Right renal cortex interstitium (tissue), 3 donors: ENCODE measurements at places on chromosomes 2 and 18. TPM values are rescaled to one million over a fixed set of nuclear protein-coding genes. Genes with fewer than 3 reads are reported as not detected.
A peak's percentile ranks its signal among the peaks of the same experiment; 100 is the strongest.

GRCh38 chr2:5145801-5146200 is 546.4 kb upstream of the SOX11 start:
- no peak for DNase-seq

DNA sequence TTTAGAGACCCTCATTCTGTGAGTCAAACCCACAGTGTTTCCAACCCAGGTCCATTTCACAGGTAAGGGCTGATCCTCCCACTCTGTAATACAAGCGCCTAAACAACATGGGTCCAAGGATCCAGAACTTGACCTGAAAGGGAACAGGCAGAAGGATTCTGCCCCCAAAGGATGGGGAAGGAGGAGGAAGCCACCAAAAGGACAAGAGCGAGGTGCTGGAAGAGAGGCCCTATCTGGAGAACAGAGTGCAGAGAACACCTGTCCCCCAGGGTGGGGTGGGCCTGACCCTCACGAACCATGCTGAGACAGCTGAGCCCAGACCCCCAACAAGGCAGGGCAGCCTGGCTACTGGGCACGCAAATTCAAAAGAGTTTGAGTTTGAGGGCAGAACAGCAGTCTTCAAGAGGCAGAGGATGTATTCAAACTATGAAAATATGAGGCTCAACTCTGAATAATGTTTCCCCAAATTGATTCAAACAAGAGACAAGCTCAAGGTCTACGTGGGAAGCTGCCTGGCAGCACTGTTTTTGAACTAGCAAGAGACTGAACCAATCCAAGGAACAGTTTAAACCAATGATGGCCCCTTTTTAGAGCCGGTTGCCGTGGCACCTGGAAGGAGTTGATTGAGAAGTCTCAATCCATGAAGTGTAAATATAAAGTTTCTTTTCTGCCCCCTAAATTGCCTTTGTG is 212.7 kb downstream of the ALPK2 start:
- DNase-seq = no peak

Gene TXNDC2
- 0.08 TPM for polyA plus RNA-seq

Gene DPYSL5
- polyA plus RNA-seq = 5.0 TPM

DNA sequence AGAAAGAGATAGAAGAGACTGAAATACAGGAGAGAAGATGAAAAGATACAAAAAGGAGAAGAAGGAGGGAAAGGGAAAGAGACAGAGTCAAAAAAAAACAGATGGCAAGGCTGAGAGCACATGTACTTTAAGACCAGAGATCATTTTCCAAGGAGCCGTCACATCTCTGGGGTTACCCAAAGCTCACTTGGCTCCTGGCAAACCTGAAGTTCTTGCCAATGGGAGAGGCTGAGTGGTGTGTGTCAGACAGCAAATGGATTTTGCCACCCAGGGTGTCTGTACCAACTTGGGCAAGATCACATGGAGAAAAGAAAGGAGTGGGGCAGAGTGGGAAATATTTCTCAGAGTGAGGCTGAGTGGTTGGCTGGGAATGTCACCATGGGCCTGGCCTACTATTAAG is 219.3 kb upstream of the TNP1 start:
- DNase-seq = no peak

DNA sequence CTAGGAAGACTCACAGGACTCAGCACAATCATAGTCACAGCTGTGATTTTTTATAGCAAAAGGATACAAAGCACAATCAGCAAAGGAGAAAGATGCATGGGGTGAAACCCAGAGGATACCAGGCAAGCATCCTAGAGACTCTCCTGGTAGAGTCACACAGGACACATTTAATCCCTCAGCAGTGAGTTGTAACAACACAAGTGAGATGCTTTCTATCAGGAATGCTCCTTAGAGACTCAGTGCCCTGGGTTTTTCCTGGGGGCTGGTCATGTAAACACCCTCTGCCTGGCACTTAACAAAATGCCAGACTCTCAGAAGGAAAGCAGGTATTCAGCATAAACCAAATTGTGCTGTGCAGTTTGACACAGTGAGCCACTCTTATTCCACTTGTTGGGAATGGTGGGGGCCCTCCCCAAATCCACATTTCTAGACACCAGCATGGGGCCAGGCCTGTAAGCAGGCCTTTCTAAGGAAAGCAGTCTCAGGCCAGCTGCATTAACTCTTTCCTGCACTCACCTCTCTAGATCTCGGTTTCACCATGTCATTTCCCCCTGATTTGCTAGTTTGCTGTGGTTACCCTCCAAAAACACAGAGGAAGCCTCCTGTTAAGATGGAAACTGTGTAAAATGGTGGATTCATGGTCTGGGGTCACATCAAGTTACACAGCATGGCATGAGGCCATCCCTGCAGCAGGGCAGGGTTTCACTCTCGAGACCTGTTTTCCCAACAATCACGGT is 16.9 kb upstream of the RNU4ATAC start:
- DNase-seq = no peak

Gene SPDYA
- polyA plus RNA-seq = 1.7 TPM

DNA sequence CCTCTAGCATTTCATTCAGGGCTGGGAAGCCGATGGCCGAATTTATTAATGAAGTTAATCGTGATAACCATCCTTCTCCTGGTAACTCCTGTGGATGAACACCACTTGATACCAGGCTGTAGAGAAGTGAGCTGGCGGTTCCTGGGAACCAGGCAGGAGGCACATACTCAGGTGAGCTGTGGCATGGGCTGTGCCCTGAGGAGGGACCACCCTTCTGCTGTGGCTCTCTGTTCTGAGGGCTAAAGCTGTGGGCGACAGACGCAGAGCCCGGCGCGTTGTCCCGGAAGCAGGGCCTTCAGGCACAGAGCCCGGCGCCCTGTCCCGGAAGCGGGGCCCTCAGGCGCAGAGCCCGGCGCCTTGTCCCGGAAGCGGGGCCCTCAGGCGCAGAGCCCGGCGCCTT is 462.3 kb upstream of the SALL3 start:
- DNase-seq = no peak

GRCh38 chr18:73785300-73785699 is 362.3 kb downstream of the FBXO15 start:
- no peak for DNase-seq

Gene NT5C1B
- polyA plus RNA-seq = 0.61 TPM

Gene C1QL2
- not detected for polyA plus RNA-seq

DNA sequence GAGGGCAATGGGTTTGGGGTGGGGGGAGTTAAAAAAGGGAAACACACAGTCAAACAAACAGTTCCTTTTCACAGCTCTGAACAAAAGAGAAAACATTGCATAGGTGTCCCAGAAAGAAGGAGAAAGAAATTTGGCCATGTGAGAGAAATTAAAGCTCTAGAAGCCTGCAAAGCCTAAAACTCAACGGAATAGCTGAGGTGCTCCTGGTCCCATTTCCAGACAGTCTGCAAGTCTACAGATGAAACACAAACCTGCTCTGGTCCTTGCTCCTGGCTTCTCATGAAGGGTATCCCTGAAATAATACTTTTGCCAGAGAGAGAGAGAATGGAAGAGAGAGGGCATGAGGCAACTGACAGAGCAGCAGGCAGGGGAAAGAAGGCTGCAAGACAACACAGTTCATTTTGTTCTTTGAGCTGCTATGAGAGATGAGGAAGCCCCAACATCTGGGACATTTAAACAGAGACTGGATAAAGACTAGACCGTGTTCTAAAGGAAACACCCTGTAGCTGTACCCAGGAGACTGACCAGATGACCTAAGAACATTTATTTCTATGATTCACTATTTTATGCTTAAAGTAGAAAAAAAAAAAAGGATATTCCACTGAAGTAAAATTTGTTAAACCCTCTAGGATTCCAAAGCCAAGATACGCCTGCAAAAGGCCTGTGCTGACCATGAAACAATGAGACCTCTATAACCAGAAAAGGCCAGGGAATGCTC is 57.3 kb upstream of the CYP26B1 start:
- DNase-seq = no peak

- DNase-seq = no peak
Observed at GRCh38 chr2:152846697-152847470, 128.5 kb downstream of the ARL6IP6 start.

Gene RFTN2
- 19.2 TPM for polyA plus RNA-seq

Gene LOXHD1
- 0.72 TPM for polyA plus RNA-seq

DNA sequence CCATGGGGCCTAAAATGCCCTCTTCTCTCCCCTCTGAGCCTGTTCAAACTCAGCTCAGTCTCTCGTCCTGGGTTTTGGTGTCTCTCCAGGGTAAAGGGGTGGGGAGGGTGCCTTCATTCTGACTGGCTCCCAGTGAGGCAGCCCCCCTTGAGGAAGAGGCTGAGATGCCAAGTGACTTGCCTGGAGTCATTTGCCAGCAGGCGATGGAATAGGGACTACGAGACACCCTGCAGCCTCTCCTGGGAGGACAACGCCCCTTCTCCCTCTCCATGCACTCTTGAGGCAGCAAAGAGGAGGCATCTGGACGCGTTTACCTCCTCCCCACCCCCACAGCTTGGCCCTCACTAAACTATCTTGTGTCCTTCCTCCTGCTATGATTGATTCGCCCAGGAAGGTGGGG is 760 bp upstream of the STON1 start:
- no peak for DNase-seq

Gene VIL1
- polyA plus RNA-seq = 26.9 TPM

GRCh38 chr2:159455330-159455918 is 160.9 kb downstream of the BAZ2B start:
- no peak for DNase-seq

GRCh38 chr2:8543383-8544170 is 138.3 kb upstream of the ID2 start:
- no peak for DNase-seq

- DNase-seq = no peak
Observed at GRCh38 chr2:41087946-41088345, 636.1 kb upstream of the SLC8A1 start.

DNA sequence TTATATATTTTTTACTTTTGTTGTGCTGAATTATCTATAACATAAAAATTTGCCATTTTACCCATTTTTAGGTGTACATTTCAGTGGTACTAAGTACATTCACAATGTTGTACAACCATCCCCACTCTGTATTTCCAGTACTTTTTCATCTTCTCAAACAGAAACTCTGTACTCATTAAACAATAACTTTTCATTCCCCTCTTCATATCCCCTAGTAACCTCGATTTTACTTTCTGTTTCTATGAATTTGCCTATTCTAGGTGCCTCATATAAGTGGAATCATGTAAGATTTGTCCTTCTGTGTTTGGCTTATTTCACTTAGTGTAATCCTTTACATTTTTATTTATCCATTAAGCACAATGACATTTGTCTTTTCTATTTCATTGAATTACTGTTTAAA is 51.3 kb downstream of the GTF2A1L start:
- no peak for DNase-seq

DNA sequence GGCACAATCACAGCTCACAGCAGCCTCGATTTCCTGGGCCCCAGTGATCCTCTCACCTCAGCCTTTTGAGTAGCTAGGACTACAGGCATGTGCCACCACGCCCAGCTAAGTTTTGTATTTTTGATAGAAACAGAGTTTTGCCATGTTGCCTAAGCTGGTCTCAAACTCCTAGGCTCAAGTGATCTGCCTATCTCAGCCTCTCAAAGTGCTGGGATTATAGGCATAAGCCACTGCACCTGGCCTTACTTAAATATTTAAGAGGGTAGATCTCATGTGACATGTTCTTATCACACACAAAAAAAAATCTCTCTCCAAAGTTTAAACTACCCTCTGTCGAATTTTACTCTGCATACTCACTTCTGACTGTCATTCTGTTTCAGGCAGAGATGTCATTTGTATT is 75.4 kb upstream of the CHRNA1 start:
- no peak for DNase-seq

GRCh38 chr2:121974897-121975661 is 219.6 kb downstream of the TSN start:
- DNase-seq = peak; percentile 81

DNA sequence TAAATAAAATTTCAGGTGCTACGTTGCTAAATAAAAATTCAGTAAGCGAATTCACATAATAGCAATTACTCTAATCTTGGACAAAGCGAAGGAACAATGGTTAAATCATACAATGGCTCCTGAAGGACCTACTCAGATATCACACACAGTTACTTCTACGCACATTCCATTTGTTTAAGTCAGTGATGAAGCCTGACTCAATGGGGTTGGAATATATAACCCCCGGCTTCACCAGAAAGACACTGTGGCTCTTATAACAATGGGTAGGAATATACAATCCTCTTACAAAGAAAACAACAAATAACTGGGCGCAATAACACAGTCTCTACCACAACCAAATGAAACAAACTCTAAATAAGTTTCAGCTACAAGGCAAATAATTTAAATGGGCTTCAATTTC is 349.5 kb downstream of the IRS1 start:
- DNase-seq = no peak

DNA sequence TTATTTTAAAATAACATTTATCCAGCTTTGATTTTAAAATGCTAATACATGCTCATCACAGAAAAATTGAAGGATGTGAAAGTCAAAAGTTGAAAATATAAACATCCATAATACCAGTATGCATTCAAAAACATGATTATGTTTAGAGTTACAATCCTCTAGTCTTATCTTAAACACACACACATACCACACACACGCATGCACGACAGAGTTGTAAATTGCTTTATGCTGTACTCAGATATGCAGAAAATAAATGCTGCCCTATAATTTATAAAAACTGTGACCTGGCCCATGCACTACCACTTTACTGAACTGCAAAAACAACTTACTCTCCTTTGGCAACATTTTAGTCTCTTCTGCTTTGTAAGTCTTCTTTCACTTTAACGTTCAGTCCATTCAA is 793.0 kb upstream of the FANCL start:
- DNase-seq = no peak

DNA sequence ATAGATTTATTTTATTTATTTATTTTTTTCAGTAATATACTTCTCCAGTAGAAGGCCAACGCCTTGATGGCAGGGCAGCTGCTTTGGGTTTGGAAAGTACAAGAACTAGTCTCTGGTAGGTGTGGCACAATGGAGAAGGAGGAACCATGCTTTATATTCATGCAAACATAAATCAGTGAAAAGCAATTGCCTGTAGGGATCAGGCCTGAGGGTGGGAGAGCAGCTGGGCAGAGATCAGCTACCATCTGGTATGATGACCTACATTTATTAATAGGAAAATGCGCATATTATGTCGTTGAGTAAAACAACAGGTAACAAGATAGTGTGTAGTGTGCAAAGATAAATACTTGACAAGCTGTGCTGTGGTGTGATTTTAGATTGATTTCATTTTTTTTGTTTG is 120.4 kb upstream of the TLK1 start:
- DNase-seq = no peak

Gene SRD5A2
- 0.06 TPM for polyA plus RNA-seq

- no peak for DNase-seq
Observed at GRCh38 chr18:58051765-58052460, 7.9 kb downstream of the NEDD4L start.

DNA sequence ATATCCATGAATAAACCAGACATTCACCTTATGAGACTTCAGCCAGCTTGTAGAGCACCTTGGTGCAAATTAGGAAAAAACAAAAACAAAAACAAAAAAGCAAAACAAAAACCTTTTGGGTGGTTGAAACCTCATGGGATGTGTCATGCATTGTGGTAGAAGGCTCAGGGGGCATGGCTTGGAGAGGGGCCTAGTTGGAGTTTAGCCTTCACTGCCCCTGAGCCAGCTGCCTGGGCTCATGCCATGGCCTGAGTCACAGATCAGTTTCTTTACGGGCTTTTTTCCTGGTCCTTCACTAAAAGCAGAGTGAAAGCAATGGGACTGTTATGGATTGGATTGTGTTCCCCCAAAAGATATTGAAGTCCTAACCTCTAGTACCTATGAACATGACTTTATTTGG is 22.0 kb upstream of the DAPL1 start:
- DNase-seq = no peak

Gene NDUFS1
- polyA plus RNA-seq = 79.7 TPM
